Cortex of kidney (tissue), 1 donor: ENCODE measurements at places on chromosomes 6 and 20.

DNA sequence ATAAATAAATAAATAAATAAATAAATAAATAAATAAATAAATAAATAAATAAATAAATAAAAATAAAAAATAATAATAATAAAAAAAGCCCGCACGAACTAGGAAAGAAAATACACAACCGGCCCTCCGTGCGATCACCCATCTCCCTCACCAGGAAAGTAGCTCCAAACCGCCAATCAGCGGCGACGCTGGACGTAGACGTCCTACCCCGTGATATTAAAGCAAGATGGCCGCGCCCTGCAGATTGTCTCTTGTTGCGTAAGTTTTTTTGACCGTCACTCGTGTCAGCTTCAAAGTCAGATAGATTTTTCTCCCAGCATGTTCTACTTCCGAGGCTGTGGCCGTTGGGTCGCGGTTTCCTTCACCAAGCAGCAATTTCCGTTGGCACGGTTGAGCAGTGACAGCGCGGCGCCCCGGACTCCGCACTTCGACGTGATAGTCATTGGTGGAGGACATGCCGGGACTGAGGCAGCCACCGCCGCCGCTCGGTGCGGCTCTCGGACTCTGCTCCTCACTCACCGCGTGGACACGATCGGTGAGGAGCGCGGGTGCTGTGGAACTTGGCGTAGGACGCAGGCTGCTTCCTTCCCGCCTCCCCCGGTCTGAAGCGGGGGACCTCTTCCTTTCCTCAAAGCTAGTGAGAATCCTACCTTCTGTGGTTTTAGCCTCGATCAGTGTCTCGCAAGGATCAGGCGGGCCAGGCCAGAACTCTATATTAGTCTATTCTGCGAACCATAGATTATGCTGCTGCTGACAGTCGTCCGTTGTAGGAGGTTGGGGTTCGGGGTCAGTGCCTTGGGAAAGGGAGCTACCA, at the start of gene MTO1:
Gene MTO1, plus strand, starts transcription at position 201 of the 814 bp plus-strand sequence. Its CDS starts 118 bp downstream, at position 319.
- peak; percentile 15 for DNase-seq

DNA sequence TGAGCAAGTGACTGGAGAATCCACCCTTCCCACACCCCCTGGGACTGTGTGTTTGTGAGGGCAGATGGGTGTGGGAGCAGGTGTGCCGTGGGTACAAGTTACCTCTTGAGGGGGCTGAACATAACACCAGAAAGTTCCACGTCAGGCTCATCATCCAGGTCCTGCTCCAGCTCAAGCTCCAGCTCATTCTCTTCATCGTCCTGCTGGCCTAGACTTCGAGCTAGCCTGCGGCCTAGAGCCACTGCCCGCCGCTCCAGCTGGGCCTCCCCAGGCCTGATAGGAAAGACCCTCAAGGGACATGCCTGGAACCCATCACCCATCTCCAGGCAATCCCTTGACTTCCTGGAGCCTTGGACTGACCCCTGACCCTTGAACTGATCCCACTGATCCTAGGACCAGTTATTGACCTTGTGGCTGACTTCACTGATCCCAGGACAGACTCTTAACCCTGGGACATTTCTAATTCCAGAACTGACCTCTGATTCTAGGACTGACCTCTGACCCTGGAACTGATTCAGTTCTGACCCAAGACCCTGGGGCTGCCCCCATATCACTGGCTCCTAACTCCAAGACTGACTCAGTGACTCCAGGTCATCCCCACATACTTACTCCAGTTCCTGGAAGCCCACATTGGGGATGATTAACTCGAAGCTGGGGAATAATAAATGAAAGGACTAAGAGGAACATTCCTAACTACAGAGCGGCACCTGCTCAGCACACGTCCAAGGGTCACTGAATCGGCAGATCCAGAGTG, 11.8 kb upstream of the SPAG4 start:
- no peak for DNase-seq

DNA sequence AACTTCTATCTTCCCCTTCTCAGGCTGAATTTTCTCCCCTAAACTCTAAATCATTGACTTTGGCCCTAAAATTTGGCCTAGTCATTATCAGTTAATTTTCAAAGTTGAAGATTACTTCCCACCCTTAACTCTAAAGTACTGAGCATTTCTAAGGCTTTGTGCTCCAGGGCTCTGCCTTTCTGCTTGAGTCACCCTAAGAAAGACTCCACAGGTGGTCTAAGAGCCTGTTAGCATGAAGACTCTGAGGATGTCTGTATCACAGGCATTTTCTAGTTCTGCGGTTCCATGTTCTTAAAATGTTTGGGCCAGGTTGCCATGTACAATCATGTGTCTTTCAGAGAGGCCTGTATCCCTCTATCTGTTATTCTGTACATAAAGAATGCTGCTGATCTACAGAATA, 808.1 kb upstream of the MANEA start:
- no peak for DNase-seq

DNA sequence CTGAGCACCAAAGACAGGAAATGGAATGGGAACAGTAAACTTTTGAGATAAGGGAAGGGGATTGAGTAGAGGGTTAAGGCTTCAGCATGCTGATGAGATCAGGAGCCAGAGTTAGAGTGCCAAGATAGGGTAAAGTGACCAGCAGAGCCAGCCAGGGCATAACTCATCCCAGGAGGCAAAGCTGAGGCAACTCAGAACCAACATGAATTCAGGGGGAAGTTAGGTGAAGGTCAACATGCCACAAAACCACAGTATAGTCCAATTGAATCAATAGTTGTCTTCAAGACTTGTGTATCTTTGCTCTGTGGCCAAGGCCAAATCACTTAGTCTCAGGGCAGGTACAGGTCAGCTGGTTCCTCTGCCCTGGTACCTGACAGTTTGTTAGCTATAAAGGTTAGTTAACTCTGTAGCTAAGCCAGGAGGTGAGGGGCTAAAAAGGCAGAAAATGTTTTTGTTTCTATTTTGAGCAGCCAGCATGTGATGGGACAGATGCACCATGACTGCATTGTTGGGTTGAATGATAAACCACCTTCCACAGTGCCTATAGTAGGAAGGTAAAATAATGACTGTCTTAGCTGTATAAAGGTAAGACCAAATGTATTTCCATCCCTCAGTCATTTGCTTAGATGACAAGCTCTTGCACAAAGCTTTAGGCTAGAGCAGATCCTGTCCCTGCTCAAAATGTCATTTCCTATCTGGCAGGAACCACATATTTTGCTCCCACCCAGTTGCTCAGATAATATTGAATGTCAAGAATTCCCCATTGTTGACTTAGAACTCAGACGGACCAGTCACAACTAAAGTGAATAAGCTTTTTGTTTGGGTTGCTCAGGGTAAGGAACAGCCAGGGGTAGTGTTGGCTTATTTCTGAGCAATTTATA, 15.8 kb downstream of the RNF8 start:
- DNase-seq, result no peak

GRCh38 chr20:4449957-4450715, 271.6 kb upstream of the PRND start:
- DNase-seq, result no peak

DNA sequence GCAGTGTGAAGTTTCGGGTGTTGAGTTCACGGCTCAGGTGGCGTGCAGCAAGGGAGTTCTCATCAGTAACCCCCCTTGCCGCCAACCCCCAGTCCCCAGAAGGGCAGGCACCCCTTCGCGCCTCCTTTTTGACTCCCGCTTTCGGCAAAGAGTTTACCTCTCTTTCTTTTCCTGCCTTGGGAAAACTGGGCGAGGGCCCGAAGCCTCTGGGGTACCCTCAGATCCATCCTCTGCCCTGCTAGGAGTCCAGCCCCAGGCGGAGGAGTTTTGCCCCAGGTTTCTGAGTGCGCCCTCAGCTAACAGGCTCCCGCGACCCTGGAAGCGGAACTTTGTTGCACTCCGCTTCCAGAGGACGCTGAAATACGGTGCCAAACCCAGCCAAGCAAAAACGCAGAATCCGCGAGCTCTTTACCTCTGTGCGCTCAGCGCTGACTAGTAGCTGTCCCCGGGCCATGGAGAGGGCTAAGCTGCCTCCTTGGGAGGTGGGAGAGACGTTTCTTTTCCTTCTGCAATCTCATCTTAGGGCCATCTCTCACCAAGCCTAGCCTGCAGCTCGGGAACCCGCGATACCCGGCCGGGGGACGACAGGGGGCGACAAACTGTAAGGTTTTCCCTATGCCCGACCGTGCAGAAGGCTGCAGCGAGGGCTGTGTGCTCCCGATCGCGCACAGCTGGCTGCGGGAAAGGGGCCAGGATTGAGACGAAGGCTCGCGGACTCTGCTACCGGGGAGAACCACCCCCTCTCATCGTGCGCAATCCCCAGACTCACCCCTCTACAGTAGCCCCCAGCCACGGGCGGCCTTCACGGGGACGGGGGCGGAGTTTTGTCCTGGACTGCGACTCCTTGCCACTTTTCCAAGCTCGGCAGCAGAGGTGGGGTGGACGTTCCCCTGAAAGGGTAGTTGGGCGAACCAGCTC, 2.7 kb upstream of the PAX1 start:
- no peak for DNase-seq

DNA sequence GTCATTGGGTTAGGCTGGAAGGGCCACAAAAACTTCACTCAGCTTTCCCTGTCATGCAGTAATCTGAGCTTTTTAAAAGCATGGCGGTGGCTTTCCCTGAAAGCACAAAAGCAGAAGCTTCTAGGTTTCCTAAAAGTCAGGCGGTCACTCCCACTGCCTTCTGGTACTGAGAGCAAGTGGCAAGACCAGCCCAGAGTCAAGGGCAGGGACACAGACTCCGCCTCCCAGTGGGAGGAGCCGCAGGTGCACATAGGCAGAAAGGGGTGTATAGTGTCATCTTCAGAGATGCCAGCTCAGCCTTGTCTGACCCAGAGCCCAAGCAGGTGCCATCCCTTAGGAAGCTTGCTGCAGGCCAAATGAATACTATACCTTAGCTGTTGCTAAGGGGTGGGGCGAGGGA, 18.0 kb upstream of the PACSIN1 start:
- DNase-seq, result no peak

GRCh38 chr20:63138855-63139341, 77.0 kb downstream of the YTHDF1 start:
- DNase-seq, result no peak

- no peak for DNase-seq
Observed at GRCh38 chr20:44074252-44075151, 112.5 kb downstream of the JPH2 start.

DNA sequence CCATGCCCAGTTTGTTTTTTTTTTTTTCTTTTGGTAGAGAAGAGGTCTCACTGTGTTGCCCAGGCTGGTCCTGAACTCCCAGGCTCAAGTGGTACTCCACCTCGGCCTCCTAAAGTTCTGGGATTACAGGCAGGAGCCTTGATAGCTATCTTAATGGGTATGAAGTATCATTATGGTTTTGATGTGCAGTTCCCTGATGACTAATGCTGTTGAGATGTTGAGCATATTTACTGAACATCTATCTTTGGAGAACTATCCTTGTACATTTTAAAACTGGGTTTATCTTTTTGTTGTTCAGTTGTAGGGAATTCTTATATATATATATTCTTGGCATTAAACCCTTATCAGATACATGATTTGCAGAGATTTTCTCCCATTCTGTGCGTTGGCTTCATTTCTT, 21.4 kb upstream of the MYL9 start:
- no peak for DNase-seq

DNA sequence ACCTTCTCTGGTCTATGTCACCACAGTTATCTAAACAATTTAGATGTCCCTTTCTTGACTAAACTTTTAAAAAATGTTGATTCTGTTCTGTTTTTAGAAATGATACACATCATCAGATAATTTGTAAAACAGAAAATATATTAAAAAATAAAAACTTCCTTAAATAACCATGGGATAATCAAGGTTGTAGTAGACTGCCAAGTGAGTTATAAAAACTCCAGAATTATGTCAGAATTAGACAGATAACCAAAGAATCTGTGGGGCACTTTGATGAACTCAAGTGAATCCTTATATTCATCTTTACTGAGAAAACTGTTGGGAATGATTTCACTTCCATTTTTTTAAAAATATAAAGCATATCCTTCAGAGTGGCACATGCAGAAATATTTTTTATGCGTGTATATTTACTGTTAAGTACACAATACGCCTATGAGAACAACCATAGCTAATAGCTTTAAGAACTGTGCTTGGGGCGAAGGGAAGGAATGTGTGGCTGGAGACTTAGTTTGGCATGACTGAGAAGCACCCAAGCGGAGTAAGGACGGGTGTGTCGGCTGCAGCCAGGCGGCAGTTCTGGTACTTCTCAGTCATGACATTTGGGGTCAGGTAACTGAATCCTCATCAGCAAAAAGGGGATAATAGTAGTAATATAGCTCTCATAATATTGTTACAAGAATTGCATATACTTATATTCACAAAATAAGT, 604.7 kb upstream of the CITED2 start:
- DNase-seq, result no peak

GRCh38 chr6:168581236-168581635, 140.3 kb downstream of the SMOC2 start:
- no peak for DNase-seq

DNA sequence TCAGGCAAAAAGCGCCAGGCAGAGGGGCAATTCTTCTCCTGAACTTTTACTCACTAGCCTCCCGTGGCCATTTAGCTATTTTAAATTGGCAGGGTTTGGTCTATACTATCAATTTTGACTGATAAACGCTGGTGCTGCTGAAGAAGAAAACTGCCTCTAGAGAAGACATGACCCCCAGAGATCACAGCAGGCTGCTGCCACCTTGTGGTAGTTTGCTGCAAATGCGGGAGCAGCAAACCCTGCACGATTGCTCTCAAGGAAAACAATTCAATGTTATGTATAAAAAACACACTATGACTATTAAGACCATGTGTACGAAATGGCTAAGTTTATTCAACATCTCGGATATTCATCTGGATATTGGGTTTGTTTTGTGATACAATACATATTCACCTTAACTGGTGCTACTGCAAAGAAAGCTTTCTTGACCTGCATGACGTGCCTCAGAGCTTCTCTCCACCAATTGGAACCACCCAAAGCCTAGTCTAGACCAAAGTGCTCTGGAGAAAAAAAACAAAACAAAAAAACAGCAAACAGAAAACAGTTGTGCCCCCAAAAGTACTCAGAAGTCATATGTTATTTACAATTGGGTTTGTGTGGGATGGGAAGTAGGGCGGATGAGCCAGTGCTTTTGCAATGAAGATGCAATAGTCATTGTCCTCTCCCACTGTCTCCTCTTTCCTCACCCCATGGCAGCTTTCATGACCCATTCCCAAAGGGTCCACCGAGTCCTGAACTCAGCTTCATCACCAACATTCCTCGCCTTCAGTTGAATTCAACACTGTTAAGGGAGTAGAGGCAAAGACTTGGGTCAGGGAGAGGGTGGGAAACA, 19.6 kb upstream of the IL17F start:
- DNase-seq, result no peak

GRCh38 chr6:127205036-127205435, 61.6 kb upstream of the RNF146 start:
- DNase-seq, result no peak

DNA sequence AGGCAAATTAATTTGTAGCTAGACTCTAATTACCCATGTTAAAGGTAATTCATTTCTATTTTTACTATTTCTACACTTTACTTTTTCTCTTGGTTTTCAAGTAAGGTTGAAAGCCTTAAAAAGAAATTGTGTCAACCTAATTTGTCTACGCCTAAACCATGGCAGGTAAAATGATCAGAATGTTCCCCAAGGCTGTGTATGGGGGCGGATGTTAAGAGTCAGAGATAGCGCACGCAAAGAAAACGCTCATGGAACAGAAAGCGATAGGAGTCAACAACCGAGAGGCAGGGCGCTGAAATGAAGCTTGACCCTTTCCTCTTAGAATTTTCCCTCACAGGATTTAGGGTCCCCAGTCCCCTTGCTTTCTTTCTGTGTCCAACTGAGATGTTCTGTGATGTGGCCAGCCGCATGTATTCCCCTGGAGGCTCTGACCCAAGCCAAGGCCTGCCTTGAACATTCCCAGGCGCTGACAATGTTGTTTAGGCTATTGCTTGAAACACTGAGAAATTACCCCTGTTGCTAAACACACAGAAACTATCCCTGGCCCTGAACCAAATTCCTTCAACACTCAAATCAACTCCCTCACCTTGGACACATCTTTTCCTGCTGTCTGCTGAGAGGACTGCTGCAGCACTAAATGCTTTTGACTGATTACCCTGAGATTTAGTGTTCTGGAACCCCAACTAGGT, 10.9 kb downstream of the PSMB1 start:
- no peak for DNase-seq
